ENCODE measurements at places on chromosomes 13 and 19.

GRCh38 chr13:33859691-33860303 lies 41.8 kb downstream of the RFC3 start:
- no peak for DNase-seq

DNA sequence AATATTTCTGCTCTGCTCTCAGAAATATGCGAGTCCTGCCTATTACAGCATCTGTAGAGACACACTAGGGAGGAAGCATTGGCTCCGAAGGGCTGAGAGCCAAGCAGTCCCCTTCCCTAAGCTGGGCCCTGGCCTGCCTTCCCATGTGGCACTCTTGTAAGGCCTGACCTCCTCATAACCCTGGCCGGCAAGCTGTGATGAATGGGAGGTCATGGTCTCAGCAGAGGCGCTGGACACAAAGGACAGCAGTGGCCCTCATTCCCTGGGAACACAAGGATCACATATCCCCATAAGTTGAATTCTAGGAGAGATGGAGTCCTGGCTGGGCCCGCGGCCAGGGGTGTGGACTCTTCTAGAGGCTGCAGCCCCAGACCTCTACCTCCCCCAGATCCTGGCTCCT lies 483.3 kb downstream of the ZNF536 start:
- DNase-seq = no peak

GRCh38 chr19:50292216-50292827 lies 36.9 kb downstream of the KCNC3 start:
- no peak for DNase-seq

- DNase-seq = no peak
Observed at GRCh38 chr13:87667686-87668085, 3.5 kb upstream of the SLITRK5 start.

GRCh38 chr13:104920091-104920490 lies 1615.4 kb downstream of the EFNB2 start:
- no peak for DNase-seq
